ENCODE measurements at places on chromosomes 2 and 18. TPM values are rescaled to one million over a fixed set of nuclear protein-coding genes. Genes with fewer than 3 reads are reported as not detected.

Gene ZSWIM2
- not detected for total RNA-seq

Gene FOXI3
- not detected for total RNA-seq

Gene ANKRD29
- total RNA-seq = not detected

Gene PFN4
- not detected for total RNA-seq

Gene TMEM150A
- 13.3 TPM for total RNA-seq

Gene SKOR2
- total RNA-seq = not detected

Gene ADAM23
- total RNA-seq = 31.3 TPM

Gene OSBPL6
- 0.14 TPM for total RNA-seq

Gene DLX2
- not detected for total RNA-seq

Gene HOXD13
- not detected for total RNA-seq

- DNase-seq = no peak
Measured at GRCh38 chr2:40028792-40029488, 249.9 kb upstream of the THUMPD2 start.

DNA sequence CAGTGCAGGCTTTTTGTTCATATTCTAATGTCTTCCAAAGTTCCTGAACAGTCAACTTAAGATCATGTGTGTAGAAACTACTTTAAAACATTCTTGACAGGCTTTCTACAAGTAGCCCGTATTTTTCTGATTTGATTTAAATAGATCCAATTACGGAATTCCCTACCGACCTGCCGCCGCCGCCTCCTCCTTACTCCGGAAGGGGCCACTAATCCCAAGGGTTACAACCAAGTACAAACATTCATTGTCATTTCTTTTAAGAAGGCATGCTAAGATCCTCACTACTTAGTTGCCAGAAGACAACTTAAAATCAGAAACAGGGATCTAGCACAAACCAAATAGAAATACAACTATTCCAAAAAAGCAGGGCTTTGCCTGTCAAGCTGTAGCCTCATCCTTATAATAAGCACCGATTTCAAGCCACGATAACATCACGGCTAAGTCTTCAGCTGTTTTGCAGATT is 784 bp downstream of the WDR33 start:
- no peak for DNase-seq

DNA sequence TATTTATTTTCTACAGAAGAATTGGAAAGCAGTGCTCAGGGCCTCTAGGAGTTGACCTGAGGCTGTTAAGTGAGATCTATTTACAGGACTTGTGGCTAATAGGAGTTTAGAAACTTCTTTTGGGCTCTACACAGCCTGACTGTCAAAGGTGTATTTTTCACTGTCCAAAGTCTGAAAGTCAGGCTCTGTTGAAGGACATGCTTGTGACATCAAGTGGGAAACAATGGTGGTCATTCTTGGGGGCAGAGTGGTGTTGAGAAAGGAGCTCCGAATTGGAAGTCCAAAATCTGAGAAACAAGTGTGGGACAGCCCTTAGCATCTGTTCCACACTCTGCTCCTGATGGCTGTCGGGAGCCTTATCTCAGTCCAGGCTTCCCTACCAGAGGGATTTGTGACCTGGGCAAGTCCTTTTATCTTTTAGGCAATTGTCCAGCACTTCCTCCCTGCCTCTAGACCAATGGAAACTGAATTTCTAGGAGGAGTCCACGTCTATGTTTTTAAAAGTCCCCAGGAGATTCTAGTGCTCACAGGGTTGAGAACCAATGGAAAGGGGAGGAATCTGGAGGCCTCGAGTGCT is 76.4 kb downstream of the LIPG start:
- DNase-seq = no peak

DNA sequence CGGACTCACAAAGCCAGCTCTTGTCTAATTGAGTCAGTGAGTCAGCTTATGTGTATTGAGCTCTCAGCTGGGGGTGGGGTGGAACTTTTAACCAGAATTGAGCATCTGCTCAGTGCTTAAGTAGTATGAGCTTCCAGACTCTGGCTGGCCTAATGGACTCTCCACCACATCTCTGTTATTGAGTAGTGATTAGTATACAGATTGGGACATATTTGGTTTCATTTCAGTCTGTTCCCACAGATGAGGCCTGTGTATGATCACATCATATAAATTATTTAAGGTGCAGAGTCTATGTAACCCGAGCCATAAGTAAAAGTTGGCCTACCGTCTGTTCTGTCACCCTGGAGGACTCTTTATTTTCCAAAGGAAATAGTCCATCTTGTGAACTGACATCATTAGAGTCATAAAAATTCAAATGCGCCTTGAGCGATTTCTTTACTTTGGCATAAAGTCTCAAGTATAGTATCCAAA is 152.1 kb downstream of the THSD7B start:
- DNase-seq = no peak

- DNase-seq = no peak
Measured at GRCh38 chr2:215455958-215456357, 20.1 kb upstream of the FN1 start.

- DNase-seq = peak; percentile 15
Measured at GRCh38 chr2:151051574-151052220, 210.0 kb downstream of the RBM43 start.

DNA sequence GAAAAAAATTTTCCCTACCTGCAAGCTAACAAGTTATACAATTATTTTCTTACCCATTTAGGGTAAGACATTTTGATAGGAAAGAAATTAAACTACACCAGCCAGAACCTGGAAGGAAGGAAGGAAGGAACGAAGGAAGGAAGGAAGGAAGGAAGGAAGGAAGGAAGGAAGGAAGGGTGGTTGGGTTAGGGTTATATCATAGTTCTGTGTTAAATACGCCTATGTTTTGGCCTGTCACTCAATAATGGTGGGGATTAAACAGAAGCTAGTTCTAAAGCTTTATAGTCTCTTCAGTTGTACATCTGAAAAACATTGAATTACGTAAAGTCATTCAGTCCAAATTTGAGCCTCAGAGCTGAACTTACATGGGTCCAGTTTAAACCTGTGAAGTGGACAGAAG is 74.9 kb upstream of the DNMT3A start:
- DNase-seq = no peak

GRCh38 chr18:6257950-6258349 is 156.8 kb downstream of the L3MBTL4 start:
- DNase-seq = no peak

- peak; percentile 87 for DNase-seq
Measured at GRCh38 chr2:27683390-27684071, 19.8 kb downstream of the SLC4A1AP start.

DNA sequence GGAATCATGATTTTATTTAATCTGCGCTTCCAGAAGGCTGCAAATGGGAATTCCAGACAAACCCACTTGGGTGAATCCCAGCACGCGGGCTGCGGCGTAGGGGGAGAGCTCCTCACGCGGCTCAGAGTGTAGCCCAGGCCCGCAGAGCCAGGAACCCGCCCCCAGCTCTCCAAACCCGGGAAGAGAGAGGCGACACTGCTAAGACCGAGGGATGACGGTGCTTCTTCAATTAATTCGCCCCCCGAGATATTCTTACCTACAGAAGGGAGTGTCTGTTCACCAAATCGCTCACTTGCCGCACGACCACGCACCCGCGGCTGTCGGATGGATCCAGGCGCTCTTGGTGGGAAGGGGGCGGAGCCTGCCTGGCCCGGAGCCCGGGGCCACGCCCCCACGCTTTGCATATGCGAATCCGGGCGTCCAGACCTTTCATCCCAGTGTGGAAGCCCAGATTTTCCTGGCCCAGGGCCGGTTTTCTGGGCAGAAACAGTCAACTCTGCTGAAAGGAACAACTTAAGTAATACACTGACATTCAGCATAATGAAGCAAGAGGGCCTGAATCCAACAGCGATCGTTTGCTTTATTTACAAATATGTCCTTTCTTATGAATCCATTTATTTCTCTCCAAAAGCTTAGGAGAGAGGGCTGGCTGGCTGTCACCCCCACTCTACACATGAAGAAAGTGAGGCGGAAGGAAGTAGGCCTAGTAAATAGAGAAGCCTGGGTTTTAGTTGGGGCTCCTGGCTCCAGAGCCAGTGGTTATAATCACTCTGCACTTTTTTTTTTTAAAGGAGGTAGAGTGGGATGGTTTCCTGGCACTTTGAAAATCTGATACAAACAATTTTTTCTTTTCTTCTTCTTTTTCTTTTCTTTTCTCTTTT is at the start of gene SLC19A3:
SLC19A3 (minus strand) TSS at position 342 of the 881 bp plus-strand sequence. CDS start 15,710 bp downstream, outside the sequence.
- DNase-seq = no peak

Data from CD4-positive, alpha-beta memory T cell (primary cell).